ENCODE measurements at places on chromosomes 1 and 21. TPM values are rescaled to one million over a fixed set of nuclear protein-coding genes. Genes with fewer than 3 reads are reported as not detected.

- DNase-seq = no peak
These were observed 318.4 kb downstream of the RPS6KC1 start for GRCh38 chr1:213369465-213369864.

GNAI3 gene
- 7.4 TPM for total RNA-seq

GRCh38 chr1:26350701-26351589, 3.0 kb downstream of the CRYBG2 start:
- DNase-seq = no peak

GRCh38 chr1:227449051-227449450, 114.3 kb upstream of the ZNF678 start:
- DNase-seq = no peak

- no peak for DNase-seq
These were observed 20.5 kb upstream of the PRDM15 start for GRCh38 chr21:41899426-41900202.

GRCh38 chr1:44417351-44418021, 12.4 kb downstream of the RNF220 start:
- no peak for DNase-seq

NBPF3 gene
- 2.9 TPM for total RNA-seq

DNA sequence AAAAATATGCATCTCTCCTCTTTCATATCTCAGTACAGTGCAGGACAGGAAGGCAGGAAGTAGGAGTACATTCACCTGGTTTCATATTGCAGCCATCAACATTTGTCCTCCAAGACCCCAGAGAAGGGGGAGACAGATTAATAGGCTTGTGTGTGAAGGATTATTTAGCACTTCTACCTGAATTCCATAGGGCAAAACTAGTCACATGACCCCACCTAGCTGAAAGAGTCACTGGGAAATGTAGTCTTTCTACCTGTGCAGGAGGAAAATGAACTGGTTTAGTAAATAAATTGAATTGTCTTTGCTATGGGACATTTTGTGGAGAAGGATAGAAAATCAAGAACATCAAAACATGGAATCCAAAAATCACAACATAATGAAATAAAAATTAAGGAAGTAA, 13.9 kb upstream of the TRIM33 start:
- DNase-seq = no peak

DNA sequence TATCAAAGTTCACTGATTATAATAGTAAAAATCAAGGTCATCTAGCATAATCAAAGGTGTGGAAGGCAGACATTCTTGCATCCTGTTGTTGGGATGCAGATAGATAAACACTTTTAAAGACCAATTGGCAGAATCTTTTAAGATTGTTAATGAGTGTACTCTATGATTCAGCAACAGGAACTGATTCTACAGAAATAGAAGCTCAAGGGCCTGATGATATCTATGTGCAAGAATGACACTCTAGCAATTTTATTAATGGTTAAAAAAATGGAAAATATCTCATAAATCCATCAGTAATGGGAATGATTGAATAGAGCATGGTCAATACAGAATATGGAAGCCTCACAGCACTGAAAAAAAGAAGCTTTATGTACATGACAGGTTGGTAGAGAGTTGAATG, 2.2 kb upstream of the ATP1A4 start:
- DNase-seq = no peak

APCS gene
- not detected for total RNA-seq

SELE gene
- total RNA-seq = not detected

GRCh38 chr1:78691995-78692747, 42.5 kb downstream of the IFI44 start:
- no peak for DNase-seq

DNA sequence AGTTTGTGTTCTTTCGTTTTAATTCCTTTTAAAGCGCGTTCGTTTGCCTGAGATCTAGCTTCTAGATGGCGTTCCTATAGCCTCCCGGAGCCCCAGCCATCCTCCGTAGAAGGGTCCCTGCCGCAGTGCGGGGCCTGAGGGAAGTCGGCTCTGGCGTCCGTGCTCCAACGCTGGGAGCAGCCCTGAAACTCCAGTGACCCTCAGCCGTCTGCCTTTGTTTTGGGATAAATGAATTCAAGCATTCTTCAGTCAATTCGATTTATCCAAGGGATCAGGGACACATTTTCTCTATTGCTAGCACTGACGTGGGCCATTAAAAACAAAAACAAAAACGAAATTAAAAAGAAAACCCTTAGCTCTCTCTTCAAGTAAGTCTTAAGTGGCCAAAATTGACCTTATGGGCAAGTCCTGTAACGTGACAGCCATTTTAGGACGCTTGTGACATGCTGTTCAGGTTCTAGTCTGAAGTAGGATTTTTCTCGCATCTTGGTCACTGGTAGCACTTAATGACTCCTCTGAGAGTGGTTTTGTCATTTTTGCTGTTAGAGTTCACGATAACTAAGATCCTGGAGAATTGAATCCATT, 742 bp upstream of the HSPA13 start:
- no peak for DNase-seq

DNA sequence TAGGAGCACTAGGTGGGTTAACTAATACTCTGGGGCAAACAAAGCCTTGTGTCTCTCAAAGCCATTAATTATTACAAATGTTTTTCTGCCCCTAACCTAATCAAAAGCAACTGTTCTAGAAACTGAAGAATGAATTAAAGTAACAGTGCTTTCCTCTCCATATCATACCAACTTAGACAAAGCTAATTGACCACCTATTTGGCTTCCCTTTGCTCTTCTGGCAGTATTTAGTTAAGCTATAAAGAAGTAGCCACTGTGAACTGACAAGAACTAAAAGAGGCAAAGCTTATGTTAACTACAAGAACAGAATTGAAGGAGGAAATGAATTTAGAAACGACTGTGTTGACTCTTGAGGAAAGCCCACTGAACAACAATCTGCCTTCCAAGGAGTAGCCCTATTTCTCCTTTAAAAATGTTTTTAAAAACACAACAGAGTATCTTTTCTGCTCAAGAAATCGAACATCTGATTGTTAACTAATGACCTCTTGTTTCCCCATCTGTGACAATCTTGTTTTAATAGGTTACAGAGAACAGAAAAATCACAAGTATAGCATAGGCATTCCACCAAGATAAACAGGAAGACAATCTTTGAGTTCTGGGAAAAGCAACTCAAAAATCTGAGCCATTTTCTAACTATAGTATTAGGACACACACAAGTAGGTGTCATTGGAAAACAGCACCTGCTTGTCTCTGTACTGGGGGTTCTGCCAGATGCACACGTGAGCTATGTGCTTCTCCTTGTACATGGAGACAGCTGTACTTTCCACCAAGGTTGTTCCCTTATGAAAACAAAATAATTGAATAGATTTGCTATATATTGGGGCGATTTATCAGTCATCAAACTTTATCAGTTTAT, 3.1 kb upstream of the EGLN1 start:
- DNase-seq = no peak

GRCh38 chr1:175320804-175321203, 128.2 kb upstream of the KIAA0040 start:
- DNase-seq = no peak

HTR1D gene
- not detected for total RNA-seq

DNA sequence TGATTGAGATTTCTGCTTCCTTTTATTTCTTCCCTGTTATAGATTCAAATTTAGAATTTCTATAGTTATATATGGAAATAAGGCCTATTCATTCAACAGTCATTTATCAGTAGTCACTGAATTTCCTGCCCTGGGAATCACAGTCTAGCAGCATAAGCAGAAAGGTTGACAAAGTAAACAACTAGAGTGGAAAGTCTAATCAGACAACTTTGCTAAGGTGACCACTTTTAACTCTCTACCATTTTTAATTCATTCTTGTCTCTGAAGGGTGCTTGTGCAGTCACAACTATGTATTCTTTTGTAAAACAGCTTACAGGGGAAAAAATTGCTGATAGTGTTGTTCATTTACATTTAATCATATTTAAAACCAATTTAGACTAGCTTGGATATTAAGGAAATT, 66.1 kb upstream of the PLA2G4A start:
- no peak for DNase-seq

SLC44A5 gene
- total RNA-seq = 1.6 TPM

KCNH1 gene
- not detected for total RNA-seq

- DNase-seq = no peak
These were observed 3.8 kb downstream of the TRIM62 start for GRCh38 chr1:33177996-33178540.

GRCh38 chr1:150233359-150234308, 2.3 kb downstream of the ANP32E start:
- peak; percentile 48 for DNase-seq

- DNase-seq = no peak
These were observed 54.6 kb upstream of the ACTRT2 start for GRCh38 chr1:2966449-2967328.

- no peak for DNase-seq
These were observed 66.4 kb downstream of the LUZP1 start for GRCh38 chr1:23102289-23102688.

- no peak for DNase-seq
These were observed 138.7 kb downstream of the DISP1 start for GRCh38 chr1:222953585-222953984.

GRCh38 chr21:34771512-34772028, 102.8 kb downstream of the CLIC6 start:
- no peak for DNase-seq

DNA sequence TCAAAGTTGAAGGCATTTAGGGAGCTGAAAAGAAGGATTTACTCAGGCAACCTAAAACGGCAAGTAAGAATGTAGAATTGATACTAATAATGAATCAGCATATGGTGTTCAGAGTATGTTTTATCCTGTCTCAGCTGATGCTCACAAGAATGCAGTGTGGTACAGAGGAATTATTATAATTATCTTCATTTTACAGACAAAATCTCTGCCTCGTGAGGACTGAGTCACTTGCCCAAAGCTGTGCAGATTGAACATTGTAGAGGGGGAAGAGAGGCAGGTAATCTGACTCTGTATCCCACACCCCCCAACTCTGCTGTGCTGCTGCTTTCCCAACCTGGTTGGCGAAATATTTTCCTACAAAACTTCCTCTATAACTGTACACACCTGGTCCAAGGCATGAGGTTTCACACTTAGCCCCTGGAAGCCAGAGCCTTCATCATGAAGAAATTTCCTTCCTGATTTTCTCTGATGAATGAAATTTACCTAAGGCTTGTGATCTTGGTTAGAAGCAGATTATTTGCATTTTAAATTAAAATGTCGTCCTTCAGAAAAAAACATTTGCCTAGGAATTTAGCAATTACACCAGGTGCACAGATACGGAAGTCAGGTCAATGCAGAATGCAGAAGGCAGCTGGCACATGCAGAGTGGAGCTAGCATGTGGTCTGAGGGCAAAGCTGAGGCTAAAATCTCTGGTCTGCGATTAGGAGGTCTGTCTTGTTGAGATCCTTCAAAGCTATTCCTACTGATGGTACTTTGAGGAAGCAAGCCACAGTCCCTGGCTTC, 52.8 kb downstream of the DPT start:
- no peak for DNase-seq

DNA sequence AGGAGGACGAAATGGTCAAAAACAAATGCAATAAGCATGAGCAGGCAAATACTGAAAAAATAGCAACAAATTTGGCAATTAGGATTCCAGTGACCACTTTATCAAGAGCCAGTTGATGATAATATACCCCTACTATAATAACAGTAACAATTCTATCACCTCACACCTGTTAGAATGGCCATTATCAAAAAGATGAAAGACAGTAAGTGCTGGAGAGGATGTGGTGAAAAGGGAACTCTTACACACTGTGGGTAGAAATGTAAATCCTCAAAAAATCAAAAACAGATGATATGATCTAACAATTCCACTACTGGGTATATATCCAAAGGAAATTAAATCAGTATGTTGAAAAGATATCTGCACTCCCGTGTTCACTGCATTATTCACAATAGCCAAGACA, 114.3 kb upstream of the GFI1 start:
- DNase-seq = no peak

- no peak for DNase-seq
These were observed 10.2 kb downstream of the USP24 start for GRCh38 chr1:55204997-55205396.

KRTAP7-1 gene
- total RNA-seq = not detected

SLC6A9 gene
- 0.20 TPM for total RNA-seq

CCDC190 gene
- total RNA-seq = not detected

GRCh38 chr1:19920132-19920710, 3.2 kb downstream of the PLA2G2E start:
- no peak for DNase-seq

DNA sequence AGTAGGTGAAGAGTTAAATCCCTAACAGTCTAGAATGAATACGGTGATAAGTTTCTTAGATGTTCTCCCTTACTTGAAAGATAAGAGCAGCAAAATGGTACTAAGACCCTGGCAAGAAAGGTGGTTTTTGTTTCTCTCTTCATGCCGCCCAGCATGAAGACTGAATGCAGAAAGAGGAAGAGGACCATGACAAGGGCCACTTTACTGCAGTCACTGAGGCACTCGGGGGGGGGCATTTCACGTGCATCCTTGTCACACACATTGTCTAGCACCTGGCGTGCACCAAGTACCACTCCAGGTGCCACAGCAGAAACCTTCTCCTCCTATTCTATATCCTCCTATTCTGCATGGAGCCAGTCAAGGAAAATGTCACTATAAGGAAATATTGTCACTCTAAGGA, 222.0 kb downstream of the TOMM20 start:
- DNase-seq = no peak

MPL gene
- 2.2 TPM for total RNA-seq

- no peak for DNase-seq
These were observed 34.6 kb upstream of the CCSAP start for GRCh38 chr1:229377429-229377828.

DNA sequence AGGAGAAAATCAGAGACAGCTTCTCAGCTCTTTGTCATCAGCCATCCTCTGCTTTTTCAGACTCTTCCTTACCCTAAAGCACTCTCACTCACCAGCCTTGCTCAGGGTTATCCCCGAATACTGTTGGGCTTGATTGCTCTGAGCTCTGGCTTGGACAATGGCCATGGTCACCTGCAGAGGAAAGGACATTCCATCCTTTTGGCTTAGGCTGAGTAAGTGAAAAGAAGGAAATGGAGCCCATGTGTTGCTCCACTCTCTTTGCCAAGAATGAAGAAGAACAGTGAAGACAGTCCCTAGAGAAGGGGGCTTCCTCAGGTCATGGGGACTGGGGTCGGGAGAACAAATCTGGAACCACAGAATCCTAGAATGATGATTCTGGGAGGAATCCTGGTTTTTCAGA, 2.3 kb downstream of the MTMR11 start:
- no peak for DNase-seq

ZNF683 gene
- not detected for total RNA-seq

DNA sequence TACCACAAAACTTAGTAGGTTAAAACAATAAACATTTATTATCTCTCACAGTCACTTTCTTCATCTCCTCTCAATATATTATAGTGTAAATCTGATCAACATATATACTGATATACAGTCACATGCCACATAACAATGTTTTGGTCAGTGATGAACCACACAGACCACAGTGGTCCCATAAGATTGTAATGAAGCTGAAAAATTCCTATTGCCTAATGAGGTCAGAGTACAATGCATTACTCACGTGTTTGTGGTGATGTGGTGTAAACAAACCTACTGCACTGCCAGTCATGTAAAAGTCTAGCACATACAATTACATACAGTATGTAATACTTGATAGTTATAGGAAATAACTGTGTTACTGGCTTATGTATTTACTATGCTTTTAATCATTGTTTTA, 30.1 kb downstream of the OLFML3 start:
- DNase-seq = no peak

HIVEP3 gene
- total RNA-seq = 17.2 TPM
